ENCODE measurements at places on chromosomes 12 and 14.

GRCh38 chr12:6538420-6539313 is 4.3 kb downstream of the GAPDH start:
- DNase-seq, result no peak

- DNase-seq, result no peak
Observed at GRCh38 chr14:78683981-78684380, 513.8 kb downstream of the NRXN3 start.

- DNase-seq, result no peak
Observed at GRCh38 chr12:53096759-53097158, 708 bp upstream of the IGFBP6 start.

GRCh38 chr12:130226771-130227170 is 64.5 kb downstream of the FZD10 start:
- DNase-seq, result no peak

- no peak for DNase-seq
Observed at GRCh38 chr12:12819752-12820311, 6.7 kb downstream of the DDX47 start.

- DNase-seq, result no peak
Observed at GRCh38 chr14:21205678-21206581, 50.1 kb upstream of the OR5AU1 start.

DNA sequence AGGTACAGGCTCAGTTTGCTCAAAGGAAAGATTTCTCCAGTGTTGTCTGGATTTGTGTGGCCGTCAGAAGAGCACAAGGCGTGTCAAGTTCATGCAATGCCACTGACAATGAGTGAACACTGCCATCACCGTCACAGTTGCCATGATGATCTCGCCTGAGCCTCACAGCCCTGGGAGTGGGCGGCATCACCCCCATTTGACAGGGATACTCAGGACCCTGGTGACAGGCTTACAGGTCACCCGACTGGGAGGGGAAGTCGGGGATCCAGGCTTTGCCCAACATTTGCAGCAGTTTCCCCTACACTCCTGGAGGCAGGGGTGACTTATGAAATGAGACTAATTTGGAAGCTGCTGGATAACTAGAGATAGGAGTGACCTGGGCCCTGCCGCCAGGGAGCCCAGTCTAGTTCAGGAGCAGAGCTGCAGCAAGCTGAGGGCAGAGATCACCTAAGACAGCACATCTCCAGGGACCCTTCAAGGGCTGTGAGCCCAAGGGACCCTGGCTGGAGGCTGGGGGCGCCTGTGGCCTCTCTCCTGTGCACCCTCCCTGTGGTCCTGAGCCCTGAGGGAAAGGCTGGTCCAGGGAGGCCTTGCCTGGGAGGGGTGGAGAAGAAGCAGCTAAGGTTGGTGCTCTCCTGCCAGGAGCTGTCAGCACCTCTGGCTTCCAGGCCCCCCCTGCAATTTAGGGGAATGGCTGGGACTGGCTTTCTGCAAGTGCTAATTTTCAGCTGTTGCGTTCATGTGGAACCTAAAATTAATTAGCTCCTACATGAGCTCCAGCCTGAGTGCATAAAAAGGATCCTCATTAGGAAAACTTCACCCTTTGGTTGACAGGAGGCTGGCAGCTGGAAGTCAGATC is 32.4 kb upstream of the BEGAIN start:
- no peak for DNase-seq

GRCh38 chr14:52913271-52913670 is 37.6 kb downstream of the FERMT2 start:
- DNase-seq, result no peak

DNA sequence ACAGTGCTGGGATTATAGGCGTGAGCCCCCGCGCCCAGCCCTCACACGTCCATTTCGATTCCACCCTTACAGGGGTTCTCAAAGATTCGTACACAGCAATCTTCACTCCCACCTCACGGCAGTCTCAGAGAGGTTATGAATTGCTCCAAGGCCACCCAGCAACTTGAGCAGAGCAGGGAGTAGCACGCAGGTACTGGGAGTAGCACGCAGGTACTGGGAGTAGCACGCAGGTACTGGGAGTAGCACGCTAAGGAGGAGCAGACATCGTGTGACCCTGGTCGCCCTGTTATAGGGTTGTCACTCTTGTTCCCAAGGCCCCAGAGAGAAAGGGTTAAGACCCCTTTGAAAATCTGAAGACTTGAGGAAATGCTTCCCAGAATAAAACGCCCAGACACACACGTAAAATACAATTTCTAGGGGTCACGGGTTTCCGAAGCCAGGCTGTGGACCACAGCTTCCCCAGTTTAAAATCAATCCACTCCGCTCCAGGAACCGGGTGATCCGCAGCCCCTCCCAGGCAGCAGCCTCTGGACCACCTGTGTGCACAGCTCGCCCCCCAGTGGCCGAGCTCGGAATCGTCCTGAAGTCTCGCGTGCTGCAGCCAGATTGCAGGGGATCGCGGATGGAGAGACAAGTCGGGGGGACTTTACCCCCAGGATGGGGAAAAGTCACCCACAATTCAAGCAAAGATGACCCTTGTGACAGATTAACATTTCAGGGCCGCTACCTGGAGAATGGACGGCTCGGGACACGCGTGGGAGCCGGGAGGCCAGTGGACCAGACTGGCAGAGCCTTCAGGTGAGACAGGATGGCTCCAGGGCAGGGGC is 92.0 kb downstream of the SCARB1 start:
- DNase-seq, result peak; percentile 83

DNA sequence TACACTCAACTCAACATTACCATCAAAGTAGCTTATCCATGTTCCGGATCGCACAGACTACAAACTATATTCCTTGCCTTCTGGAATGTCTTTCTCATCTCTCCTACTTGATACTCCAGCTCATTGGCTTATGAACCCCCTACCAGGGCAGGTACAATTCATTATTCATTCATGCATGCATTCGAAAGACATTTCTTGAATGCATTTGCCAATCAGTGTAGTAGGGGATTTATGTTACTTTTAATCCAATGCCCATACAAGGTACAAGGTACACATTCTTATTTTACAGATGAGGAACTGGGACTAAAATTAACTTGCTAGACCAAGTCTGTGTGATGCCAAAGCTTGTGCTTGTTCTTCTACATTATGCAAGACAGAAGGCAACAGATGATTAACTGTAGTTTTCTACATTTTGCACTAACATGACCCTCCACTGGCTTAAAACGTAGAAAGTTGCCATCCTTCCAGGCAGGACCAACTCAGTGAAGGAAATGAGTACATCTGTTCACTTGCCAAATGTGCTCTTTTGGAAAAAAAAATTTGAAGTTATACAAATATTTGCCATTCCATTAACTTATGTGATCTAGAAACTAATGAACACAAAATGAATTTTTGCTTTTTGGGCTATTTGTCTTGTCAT is 53.8 kb upstream of the KCNJ8 start:
- no peak for DNase-seq

- no peak for DNase-seq
Observed at GRCh38 chr14:35004839-35005238, 22.0 kb downstream of the SRP54 start.

DNA sequence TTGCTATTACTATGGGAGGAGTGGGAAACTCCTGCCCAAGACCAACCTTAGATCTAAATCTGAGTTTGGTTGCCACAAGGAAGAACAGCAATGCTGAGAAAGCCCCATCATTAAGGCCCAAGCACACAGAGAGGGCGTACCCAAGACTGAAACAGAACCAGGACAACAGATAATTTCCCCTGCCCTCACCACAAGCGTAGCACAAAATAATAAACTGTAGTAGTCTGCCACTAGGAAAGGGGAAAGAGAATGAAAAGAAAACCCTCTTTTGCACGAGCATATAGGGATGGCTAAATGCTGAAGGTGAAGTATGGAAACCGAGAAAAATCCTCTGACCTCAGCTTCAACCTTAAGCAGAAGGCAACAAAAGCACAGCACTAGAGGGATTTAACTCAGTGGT is 76.5 kb upstream of the DHRS4 start:
- DNase-seq, result no peak

DNA sequence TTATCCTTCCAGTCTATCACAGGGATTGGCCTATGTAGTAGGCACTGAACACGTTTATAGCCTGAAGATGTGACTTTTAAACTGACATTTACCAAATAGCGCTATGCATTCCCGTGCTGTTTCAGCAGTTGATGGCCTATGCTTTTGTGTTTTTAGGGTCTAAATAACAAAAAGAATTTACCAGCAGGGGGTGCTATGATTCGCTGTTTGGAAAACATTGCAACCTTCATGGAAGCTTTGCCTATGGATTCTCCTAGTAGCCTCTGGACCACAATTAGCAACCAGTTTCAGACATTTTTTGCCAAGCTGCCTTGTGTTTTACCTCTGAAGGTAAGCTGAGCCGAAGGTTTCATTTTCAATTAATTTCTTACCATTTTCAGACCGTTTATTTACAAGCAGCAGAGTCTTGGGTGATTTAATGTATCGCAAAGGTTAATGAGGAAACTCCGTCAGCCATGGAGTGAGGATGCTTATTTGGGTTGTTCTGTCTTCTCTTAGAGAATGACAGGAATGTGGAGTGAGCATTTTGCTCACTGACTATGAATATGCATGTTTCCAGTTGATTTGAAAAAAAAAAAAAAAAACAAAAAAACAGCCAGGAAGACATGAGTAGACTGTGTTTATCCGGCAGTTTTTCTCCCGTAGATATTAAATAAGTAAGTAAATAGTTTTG is 133.1 kb downstream of the PRIMA1 start:
- peak; percentile 4 for DNase-seq

- no peak for DNase-seq
Observed at GRCh38 chr12:59850268-59850667, 254.4 kb downstream of the SLC16A7 start.

- DNase-seq, result no peak
Observed at GRCh38 chr12:46558677-46559076, 186.1 kb upstream of the SLC38A2 start.

Data from CD14-positive monocyte (primary cell).